ENCODE measurements at places on chromosomes 11 and 22. TPM values are rescaled to one million over a fixed set of nuclear protein-coding genes. Genes with fewer than 3 reads are reported as not detected.

The GLYAT gene
- not detected for polyA plus RNA-seq

The ELMOD1 gene
- 0.47 TPM for polyA plus RNA-seq

The PNPLA3 gene
- polyA plus RNA-seq = 17.5 TPM

The IRAG1 gene
- polyA plus RNA-seq = 1.8 TPM

The KBTBD3 gene
- polyA plus RNA-seq = 1.2 TPM

The MMP8 gene
- not detected for polyA plus RNA-seq

The ANO9 gene
- 20.7 TPM for polyA plus RNA-seq

The GRIK4 gene
- polyA plus RNA-seq = 1.2 TPM

The HPS4 gene
- polyA plus RNA-seq = 35.3 TPM

GRCh38 chr11:75639762-75640181 is 29.1 kb downstream of the MAP6 start:
- H3K4me3 ChIP-seq = no peak overlapping the region
- DNase-seq = no peak
- no peaks in the 10 kb centered on the region for H3K27me3 ChIP-seq
- H3K36me3 ChIP-seq = no peaks in the 10 kb centered on the region
- H3K4me1 ChIP-seq = no peaks in the 10 kb centered on the region

DNA sequence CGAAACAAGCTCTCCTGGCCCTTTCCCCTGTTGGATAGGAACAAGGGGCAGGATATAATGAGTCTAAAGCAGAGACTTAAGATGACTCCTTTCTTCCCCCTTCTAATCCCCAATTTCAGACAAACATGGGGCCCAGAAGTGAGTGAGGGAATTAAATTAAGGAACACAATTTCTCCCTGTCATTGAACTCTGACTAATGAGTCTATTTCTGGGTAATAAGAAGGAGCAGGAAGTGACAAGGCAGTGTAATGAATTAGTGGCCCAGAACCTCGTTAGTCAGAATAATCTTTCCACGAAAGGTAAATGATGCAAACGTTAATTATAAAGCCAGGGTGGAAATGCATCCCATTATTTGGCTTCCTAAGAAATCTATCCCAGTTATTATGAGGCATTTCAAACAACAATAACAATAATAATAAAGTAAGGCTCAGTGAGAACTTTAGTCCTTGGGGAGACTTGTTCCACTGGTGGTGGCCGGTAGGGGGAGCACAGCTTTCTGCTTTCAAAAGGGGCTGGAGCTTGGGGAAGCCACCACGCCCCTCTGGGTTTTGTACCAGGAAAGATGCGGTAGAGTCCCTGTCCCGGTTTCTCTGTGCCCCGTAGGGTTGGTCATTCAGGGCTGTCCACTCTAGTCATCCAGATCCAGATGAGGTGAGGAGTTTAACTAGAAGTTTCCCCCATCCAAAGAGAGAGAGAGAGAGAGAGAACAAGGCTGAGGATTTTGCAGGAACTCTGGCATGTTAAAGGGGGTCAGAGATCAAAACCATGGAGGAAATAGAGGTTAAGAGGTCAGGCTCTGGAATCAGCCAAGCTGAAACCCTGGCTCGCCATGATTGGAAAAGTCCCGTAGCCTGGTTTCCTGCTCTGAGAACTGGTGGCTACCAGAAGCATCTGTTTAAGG is 298.3 kb downstream of the NTM start:
- H3K4me1 ChIP-seq = no peaks in the 10 kb centered on the region
- no peaks in the 10 kb centered on the region for H3K27me3 ChIP-seq
- H3K4me3 ChIP-seq = no peak overlapping the region
- peak; percentile 91 for DNase-seq
- H3K36me3 ChIP-seq = no peaks in the 10 kb centered on the region
- no peak overlapping the region for H3K27ac ChIP-seq

DNA sequence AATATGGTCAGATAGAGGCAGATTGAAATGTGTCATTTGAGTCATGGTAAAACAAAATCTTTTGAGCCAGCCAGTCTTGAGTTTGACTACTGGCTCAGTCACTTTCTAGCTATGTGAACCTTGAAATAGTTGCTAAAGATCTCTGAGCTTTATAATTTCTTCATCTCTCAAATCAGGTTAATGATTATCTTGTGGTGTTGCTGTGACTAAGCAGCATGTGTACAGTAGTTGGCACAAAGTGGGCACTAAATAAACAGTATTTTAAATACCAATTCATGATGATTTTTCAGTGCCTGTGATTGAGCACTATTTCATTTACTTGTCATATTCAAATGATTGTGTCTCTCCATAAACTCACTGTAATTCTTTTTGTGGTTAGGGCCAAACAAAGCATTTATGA is 70.8 kb downstream of the RAB38 start:
- H3K4me3 ChIP-seq = no peak overlapping the region
- no peaks in the 10 kb centered on the region for H3K36me3 ChIP-seq
- H3K27ac ChIP-seq = no peak overlapping the region
- H3K4me1 ChIP-seq = no peaks in the 10 kb centered on the region
- H3K27me3 ChIP-seq = no peaks in the 10 kb centered on the region

DNA sequence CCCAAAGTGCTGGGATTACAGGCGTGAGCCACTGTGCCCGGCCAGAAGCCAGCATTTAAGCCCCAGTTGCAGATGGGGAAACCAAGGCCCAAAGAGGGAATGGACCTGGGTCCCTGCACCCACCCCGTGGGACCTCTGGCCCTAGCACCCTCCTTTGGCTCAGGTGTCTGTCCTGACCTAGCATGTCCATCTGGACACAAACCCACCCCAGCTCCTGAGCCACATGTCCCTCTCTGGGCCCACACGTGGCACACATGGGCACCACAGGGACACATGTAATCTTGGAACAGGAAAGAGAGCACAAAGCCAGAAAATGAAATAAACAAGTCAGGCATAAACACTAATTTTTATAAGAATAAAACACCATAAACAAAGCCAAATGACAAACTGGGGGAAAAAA is 9.6 kb downstream of the GGT5 start:
- no peak overlapping the region for H3K27ac ChIP-seq
- no peaks in the 10 kb centered on the region for H3K36me3 ChIP-seq
- H3K4me1 ChIP-seq = peaks cover 5% of the 10 kb centered on the region
- H3K27me3 ChIP-seq = no peaks in the 10 kb centered on the region

DNA sequence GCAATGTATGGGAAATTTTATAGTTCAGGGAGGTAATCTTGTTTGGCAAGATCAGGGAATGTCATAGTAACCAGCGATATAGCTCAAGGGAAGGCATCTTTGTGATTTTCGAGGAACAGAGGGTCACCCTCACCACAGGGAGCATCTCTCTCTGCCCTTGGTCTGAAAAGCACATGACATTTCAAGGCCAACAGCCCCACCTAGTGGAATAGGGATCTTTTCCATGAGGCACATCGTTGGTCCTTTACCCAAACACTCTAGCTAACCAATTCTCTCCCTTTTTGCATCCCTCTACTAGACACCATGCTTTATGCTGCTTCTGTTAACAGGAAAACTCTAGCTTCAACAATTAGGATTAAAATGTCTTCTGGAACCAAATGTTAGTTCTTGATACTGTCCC is 179.0 kb downstream of the GRM5 start:
- H3K27me3 ChIP-seq = no peaks in the 10 kb centered on the region
- no peaks in the 10 kb centered on the region for H3K4me1 ChIP-seq
- H3K36me3 ChIP-seq = no peaks in the 10 kb centered on the region
- H3K4me3 ChIP-seq = no peak overlapping the region

DNA sequence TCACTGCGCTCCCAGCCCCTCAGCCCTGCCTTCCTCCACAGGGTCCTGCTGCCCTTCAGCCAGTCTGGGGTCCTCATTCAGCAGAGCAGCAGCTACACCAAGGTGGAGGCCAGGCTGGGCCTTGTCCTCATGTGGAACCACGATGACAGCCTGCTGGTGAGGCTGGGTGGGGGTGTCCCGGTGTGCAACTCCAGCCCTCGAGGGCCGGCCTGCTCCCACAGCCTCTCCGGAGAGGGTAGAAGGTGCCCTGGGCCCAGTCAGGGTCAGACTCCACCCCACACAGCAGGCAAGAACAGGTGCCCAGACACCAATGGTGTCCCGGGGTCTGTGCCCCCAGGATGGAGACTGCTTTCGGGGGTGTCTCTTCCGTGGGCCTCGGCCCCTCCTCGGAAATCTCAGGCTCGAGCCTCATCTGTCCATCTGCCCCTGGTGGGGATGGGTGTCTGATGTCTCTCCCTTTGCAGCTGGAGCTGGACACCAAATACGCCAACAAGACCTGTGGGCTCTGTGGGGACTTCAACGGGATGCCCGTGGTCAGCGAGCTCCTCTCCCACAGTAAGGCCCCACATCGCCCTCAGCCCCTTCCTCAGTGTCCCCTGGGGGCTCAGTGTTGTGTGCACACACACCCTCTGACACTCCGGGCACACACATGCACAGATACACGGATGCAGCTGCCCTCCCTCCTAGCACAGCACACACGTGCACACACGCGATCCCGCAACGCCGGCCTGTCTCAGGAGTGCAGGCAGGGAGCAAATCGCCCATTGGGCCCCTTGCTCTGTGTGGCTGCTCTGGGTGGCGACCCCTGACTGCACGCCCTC is 4.9 kb downstream of the MUC5AC start:
- DNase-seq = no peak
- no peaks in the 10 kb centered on the region for H3K4me1 ChIP-seq
- H3K27me3 ChIP-seq = no peaks in the 10 kb centered on the region
- H3K27ac ChIP-seq = no peak overlapping the region
- H3K4me3 ChIP-seq = no peak overlapping the region

GRCh38 chr11:1921574-1922141 is 2.2 kb downstream of the TNNT3 start:
- H3K4me1 ChIP-seq = no peaks in the 10 kb centered on the region
- no peaks in the 10 kb centered on the region for H3K36me3 ChIP-seq
- no peak overlapping the region for H3K27ac ChIP-seq

DNA sequence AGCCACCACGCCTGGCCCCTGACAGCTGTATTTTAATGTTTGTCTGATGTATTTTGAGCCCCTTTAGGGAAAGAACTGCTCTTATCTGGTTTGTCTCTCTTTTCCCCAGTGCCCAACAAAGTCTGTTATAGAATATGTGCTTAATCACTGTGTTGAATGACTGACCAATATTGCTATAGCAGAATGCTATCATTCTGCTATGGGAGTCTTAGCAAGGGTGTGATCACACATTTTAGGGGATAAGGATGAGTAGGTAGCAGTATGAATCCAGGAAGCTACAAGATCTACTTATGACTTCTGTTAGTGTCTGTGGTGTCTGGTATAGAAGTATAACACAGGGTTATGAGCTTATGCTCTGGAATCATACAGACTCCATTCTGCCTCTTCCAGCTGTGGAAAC is 117.5 kb upstream of the RRM1 start:
- no peaks in the 10 kb centered on the region for H3K36me3 ChIP-seq
- DNase-seq = no peak
- H3K4me1 ChIP-seq = no peaks in the 10 kb centered on the region
- no peaks in the 10 kb centered on the region for H3K27me3 ChIP-seq

DNA sequence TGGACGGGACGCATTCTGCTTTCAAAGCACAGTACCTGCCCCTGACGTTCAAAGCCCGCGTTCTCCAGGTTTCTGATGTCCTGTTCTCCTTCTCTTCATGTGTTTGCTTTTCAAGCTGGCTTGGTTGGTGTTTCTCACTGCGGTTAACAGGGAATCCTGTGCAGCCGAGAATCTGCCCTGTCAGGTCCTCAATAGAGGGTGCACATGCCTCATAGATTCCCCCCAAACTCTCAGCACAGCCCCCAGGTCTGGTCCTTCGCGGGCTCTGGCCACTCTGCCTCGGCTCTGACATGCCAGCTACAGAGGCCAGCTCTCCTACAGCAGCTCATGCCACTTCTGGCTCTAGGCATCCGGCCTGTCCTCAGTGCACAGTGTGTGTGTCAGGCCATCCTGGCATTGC is 1343.8 kb downstream of the TBC1D22A start:
- no peaks in the 10 kb centered on the region for H3K36me3 ChIP-seq
- no peaks in the 10 kb centered on the region for H3K4me1 ChIP-seq
- DNase-seq = no peak
- no peak overlapping the region for H3K4me3 ChIP-seq

- no peaks in the 10 kb centered on the region for H3K4me1 ChIP-seq
- DNase-seq = no peak
- no peaks in the 10 kb centered on the region for H3K36me3 ChIP-seq
- H3K4me3 ChIP-seq = no peak overlapping the region
These were observed 45.1 kb upstream of the DEUP1 start for GRCh38 chr11:93285430-93285829.

- no peaks in the 10 kb centered on the region for H3K36me3 ChIP-seq
- H3K4me3 ChIP-seq = no peak overlapping the region
- no peaks in the 10 kb centered on the region for H3K27me3 ChIP-seq
These were observed 3.4 kb downstream of the OR10A6 start for GRCh38 chr11:7927635-7928034.

GRCh38 chr11:35721651-35722282 is 59.2 kb downstream of the TRIM44 start:
- H3K4me3 ChIP-seq = no peak overlapping the region
- H3K27ac ChIP-seq = no peak overlapping the region
- DNase-seq = no peak
- H3K4me1 ChIP-seq = no peaks in the 10 kb centered on the region
- no peaks in the 10 kb centered on the region for H3K27me3 ChIP-seq
- H3K36me3 ChIP-seq = no peaks in the 10 kb centered on the region

DNA sequence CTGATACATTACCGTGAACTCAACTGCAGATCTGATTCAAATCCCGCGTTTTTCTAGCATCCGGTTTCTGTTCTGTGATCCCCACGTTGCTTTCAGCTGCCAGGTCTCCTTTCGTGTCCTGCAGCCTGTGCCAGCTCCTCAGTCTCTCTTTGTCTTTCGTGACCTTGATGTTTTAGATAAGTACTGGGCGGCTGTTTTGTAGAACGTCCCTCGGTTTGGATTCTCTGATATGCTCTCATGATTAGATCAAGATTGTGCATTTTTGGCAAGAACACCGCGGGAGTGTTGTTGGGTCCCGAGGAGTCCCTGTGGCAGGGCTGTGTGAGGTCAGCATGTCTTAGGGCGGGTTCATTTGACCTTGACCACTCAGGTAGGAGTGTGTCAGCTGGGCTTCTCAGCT is 38.6 kb downstream of the KCNQ1 start:
- peaks cover 4% of the 10 kb centered on the region for H3K27me3 ChIP-seq
- no peak overlapping the region for H3K4me3 ChIP-seq
- no peak for DNase-seq

- no peak for DNase-seq
- H3K4me1 ChIP-seq = no peaks in the 10 kb centered on the region
- H3K27ac ChIP-seq = no peak overlapping the region
- no peaks in the 10 kb centered on the region for H3K27me3 ChIP-seq
- no peak overlapping the region for H3K4me3 ChIP-seq
These were observed 172.8 kb downstream of the FAM181B start for GRCh38 chr11:82560836-82561235.

- H3K27ac ChIP-seq = no peak overlapping the region
- peaks cover 4% of the 10 kb centered on the region for H3K4me1 ChIP-seq
- H3K27me3 ChIP-seq = no peaks in the 10 kb centered on the region
- H3K36me3 ChIP-seq = peaks cover 12% of the 10 kb centered on the region
- peak; percentile 57 for DNase-seq
These were observed 87.5 kb downstream of the YAP1 start for GRCh38 chr11:102197670-102198139.

DNA sequence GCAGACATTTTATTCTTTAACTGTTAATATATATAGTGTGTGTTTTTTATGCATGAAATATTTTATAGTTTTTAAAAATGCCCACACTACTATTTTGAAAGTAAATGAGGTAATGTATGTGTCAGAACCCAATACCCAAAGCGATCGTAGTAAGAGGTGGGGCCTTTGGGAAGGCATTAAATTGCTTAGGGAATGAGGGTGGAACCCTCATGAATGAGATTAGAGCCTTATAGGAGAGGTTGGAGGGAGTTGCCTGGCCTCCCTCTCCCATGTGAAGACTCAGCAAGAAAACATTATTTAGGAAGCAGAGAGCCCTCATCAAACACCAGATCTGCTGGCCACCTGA is 11.1 kb downstream of the KLHL35 start:
- no peaks in the 10 kb centered on the region for H3K4me1 ChIP-seq
- H3K36me3 ChIP-seq = peaks cover 8% of the 10 kb centered on the region
- no peak overlapping the region for H3K27ac ChIP-seq

- H3K4me3 ChIP-seq = no peak overlapping the region
- DNase-seq = no peak
- H3K36me3 ChIP-seq = peaks cover 54% of the 10 kb centered on the region
- no peaks in the 10 kb centered on the region for H3K4me1 ChIP-seq
- H3K27ac ChIP-seq = no peak overlapping the region
These were observed 9.6 kb downstream of the REXO2 start for GRCh38 chr11:114448749-114449482.

Data from H1 (cell line).